Muscle of leg (tissue), 16 donors: ENCODE measurements at places on chromosomes 1 and 21.

DNA sequence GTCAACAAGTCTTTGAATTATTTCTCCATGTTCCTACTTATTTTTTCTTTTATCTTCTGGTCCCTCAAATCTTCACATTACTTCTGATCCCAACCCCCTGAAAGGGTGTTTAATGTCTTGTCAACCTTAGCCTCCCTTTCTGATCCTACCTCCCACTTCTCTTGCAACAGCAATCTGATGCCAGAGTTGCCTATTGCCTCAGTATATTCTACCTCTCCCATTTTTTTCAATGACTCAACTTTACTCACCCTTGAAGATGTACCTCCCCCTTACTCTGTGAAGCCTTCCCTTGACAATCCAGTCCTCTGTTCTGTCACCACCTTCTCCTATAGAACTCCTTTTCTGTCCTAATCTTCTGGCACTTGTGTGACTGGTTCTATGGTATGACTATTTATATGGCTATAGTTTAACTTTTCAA, 99.5 kb upstream of the CD55 start:
- no peak for DNase-seq
- no peaks in the 10 kb centered on the region for H3K27me3 ChIP-seq
- no peaks in the 10 kb centered on the region for H3K36me3 ChIP-seq
- no peak overlapping the region for H3K27ac ChIP-seq
- peaks cover 5% of the 10 kb centered on the region for H3K4me1 ChIP-seq

DNA sequence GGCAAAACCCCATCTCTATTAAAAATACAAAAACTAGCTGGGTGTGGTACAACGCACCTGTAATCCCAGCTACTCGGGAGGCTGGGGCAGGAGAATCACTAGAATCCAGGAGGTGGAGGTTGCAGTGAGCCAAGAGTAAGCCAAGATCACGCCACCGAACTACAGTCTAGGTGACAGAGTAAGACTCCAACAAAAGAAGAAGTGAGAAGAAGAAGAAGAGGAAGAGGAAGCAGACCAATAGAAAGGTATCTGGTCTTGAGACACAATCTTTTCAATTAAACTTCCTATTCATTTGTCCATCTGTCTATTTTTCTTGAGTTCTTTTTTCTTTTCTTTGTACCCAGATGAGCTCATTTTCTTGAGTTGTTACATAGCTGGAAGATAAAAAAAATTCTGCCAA, 55.7 kb upstream of the ACADM start:
- H3K27ac ChIP-seq, result no peak overlapping the region
- H3K4me3 ChIP-seq, result no peak overlapping the region
- no peaks in the 10 kb centered on the region for H3K27me3 ChIP-seq
- no peaks in the 10 kb centered on the region for H3K4me1 ChIP-seq
- H3K36me3 ChIP-seq, result no peaks in the 10 kb centered on the region
- DNase-seq, result no peak

GRCh38 chr1:24714859-24715520, 30.3 kb upstream of the CLIC4 start:
- peaks cover 6% of the 10 kb centered on the region for H3K4me1 ChIP-seq
- no peaks in the 10 kb centered on the region for H3K27me3 ChIP-seq
- H3K4me3 ChIP-seq, result no peak overlapping the region
- DNase-seq, result no peak
- H3K36me3 ChIP-seq, result no peaks in the 10 kb centered on the region

DNA sequence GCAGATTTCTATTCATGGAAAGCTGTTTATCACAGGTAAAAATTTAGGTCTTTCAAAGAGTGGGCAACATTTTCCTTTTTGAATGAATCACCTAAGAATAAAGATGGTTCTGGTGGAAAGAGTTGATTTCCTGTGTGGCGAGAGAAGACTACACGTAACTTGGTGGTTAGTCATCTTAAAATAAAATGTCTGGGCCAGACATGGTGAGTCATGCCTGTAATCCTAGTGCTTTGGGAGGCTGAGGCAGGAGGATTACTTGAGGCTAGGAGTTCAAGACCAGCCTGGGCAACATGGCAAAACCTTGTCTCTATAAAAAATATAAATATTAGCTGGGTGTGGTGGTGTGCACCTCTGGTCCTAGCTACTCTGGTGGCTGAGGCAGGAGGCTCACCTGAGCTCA, 65.7 kb downstream of the DISP1 start:
- no peak overlapping the region for H3K27ac ChIP-seq
- H3K4me3 ChIP-seq, result no peak overlapping the region
- no peaks in the 10 kb centered on the region for H3K27me3 ChIP-seq
- DNase-seq, result no peak
- no peaks in the 10 kb centered on the region for H3K36me3 ChIP-seq

DNA sequence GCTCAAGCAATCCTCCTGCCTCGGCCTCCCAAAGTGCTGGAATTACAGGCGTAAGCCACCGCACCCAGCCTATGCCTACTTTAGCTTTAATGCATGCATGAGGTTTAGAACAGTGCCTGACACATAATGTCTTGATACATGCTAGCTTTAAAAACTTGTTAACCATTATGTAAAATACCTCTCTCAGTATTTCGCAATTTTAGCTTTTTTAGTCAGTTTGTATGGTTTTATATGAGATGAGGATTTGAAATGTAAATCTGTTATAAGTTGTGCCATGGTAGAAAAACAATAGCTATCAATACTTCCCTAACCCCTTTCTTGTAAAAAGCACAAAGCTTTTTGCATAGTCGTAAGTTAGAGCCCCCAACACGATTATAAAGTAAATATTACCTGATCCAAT, 4.7 kb upstream of the AKNAD1 start:
- H3K4me1 ChIP-seq, result peaks cover 15% of the 10 kb centered on the region
- H3K27me3 ChIP-seq, result no peaks in the 10 kb centered on the region
- no peak overlapping the region for H3K4me3 ChIP-seq
- no peak for DNase-seq

DNA sequence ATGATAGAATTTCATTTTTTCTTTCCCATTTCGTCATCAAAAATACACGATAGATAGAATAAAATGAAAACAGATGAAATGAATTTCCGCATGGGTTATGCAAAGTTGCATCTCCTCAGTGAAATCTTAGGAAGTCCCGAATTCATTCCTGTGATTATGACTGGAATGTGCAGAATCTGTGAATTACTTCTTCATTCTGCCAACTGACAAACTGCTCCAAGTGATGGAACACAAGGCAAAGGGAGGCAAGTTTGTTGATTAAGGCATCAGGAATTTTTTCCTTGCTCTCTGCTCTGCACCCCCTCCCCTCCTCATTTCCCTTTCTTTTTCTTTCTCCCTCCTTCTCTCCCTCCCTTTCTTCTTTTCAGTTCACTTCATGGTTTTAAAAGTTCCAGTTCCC, 37.0 kb upstream of the ADGRL4 start:
- no peaks in the 10 kb centered on the region for H3K27me3 ChIP-seq
- peak; percentile 35 for DNase-seq
- H3K4me1 ChIP-seq, result no peaks in the 10 kb centered on the region
- H3K4me3 ChIP-seq, result no peak overlapping the region
- H3K36me3 ChIP-seq, result no peaks in the 10 kb centered on the region
